ENCODE measurements at places on chromosomes 13 and 19.
A peak's percentile ranks its signal among the peaks of the same experiment; 100 is the strongest.

- DNase-seq: no peak
Observed at GRCh38 chr13:52449331-52450011, 963 bp downstream of the VPS36 start.

DNA sequence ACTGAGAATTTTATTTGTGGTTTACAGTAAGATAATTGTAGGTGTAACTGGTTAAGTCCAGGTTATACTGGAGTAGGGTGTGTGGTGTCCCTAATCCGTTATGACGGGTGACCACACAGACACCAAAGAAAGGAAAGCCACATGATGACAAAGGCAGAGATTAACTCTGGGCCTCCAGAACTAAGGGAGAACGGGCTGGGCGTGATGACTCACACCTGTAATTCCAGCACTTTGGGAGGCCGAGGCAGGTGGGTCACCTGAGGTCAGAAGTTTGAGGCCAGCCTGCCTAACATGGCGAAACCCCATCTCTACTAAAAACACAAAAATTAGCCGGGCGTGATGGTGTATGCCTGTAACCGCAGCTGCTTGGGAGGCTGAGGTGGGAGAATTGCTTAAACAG is 10.2 kb upstream of the FUT2 start:
- no peak for DNase-seq

DNA sequence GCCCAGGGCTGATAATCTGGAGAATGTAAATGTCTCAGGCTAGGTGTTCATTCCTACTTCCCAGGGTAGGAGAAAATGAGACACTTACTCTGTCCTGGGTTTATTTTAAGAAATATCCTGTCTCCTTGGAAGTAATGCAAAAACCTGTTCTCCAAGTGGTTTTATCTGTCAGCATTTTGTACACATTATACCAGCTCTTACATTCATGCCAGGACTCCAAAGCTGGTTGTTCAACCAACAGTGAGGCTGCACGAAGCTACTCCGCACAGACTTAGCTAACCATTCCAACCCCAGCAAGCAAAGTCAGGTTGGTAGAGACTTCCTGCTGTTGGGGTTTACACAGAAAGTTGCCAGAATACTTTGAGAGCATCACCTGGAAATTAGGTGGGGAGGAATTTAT is 55.6 kb downstream of the SLC7A1 start:
- no peak for DNase-seq

- no peak for DNase-seq
Observed at GRCh38 chr19:18284712-18285360, 3.4 kb upstream of the JUND start.

- DNase-seq: no peak
Observed at GRCh38 chr19:39506944-39507714, 7.8 kb upstream of the SELENOV start.

- no peak for DNase-seq
Observed at GRCh38 chr19:15231271-15231670, 977 bp downstream of the EPHX3 start.

GRCh38 chr13:50080203-50080910 is 65.1 kb downstream of the KCNRG start:
- DNase-seq: no peak

GRCh38 chr13:107563099-107563925 is 652.0 kb downstream of the LIG4 start:
- DNase-seq: no peak

GRCh38 chr19:24059563-24060295 is 27.3 kb upstream of the ZNF254 start:
- no peak for DNase-seq

DNA sequence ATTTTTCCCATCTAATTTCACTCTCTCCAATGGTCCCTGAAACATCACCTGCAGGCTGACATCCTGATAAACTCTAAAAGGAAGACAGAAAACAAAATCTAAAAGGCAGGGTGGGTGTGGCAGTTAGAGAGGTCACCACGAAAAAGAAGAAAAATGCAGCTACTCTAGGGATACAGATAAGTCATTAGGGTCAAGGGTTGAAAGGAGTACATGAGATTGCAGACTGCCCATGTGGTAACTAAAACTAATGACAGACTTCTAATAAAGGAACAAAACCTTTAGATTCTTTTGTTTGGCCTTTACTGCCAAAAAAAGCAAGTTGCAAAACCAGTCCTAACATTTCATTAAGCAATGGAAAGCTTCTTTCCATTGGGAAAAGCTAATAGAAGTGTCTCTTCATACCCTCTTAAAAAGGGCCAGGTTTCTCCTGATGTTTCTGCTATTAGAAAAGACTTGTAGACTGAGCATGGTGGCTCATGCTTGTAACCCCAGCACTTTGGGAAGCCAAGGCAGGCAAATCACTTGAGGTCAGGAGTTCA is 31.0 kb downstream of the THSD1 start:
- DNase-seq: no peak

GRCh38 chr19:11196406-11197287 is 698 bp downstream of the KANK2 start:
- DNase-seq: no peak

- no peak for DNase-seq
Observed at GRCh38 chr19:1685046-1685445, 32.6 kb upstream of the TCF3 start.

DNA sequence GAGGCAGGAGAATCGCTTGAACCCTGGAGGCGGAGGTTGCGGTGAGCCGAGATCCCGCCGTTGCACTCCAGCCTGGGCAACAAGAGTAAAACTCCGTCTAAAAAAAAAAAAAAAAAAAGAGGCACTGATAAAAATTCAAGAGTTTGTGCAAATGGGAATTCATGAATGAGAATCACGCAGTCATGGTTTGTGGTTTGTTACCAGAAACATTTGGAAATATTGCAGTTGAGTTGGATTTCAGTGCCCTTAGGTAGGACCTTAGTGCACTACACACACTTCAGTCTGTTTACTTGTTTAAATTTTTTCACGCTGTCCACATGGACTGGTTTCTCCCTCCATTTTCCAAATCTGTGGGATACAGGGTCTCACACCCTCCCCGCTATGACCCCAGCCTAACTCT is 28.4 kb downstream of the ZNF844 start:
- DNase-seq: no peak

DNA sequence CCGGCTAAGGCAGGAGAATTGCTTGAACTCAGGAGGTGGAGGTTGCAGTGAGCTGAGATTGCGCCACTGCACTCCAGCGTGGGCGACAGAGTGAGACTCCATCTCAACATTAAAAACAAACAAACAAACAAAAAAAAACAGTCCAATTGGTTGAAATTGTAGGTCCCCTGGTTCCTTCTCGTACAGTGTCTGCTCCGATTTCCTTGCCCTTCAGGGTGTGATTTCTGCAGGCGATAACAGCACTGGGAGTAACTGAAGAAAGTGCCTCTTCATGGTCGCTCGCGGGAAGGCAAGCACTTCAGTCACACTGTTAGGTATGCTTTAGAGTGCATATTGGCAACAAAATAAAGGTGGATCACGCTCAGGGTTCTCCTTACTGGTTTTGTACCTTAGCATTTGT is 39.7 kb downstream of the TPT1 start:
- DNase-seq: no peak

DNA sequence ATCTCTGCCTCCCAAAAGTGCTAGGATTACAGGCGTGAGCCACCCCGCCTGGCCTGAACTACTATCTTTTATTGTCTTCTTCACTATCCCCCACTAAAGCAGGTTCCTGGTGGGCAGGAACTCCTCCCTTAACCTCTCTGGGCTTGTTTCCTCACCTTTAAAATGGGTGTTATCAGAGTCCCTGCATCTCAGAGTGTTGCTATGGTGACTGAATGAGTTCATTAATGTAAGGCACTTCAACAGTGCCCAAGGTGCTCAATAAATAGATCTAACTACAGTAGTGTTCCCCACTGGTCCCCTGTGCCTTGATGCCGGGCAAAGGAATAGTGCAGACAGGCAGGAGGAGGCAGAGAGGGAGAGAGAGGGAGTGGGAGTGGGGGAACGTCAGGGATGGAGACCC is 20.5 kb downstream of the CCDC97 start:
- DNase-seq: no peak

- DNase-seq: no peak
Observed at GRCh38 chr13:25490236-25490635, 118.5 kb downstream of the ATP8A2 start.

DNA sequence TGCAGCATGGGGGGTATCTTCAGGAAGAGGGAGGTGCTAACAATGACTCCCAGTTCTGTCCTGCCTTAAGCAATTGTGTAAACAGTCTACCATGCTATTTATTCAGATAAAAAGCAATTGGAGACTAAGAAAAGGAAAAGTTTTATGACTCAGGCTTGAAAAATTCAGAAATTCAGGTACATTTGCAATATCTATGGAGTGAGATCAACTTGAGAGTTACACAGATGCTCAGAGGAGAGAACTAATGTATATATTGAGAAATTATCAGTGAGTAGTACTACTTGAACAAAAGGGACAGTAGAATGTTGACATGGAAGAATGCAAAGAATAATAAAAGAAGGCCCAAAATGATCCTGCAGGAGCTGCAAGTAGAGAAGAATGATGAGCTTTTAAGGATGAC is 277.6 kb upstream of the DACH1 start:
- DNase-seq: no peak

DNA sequence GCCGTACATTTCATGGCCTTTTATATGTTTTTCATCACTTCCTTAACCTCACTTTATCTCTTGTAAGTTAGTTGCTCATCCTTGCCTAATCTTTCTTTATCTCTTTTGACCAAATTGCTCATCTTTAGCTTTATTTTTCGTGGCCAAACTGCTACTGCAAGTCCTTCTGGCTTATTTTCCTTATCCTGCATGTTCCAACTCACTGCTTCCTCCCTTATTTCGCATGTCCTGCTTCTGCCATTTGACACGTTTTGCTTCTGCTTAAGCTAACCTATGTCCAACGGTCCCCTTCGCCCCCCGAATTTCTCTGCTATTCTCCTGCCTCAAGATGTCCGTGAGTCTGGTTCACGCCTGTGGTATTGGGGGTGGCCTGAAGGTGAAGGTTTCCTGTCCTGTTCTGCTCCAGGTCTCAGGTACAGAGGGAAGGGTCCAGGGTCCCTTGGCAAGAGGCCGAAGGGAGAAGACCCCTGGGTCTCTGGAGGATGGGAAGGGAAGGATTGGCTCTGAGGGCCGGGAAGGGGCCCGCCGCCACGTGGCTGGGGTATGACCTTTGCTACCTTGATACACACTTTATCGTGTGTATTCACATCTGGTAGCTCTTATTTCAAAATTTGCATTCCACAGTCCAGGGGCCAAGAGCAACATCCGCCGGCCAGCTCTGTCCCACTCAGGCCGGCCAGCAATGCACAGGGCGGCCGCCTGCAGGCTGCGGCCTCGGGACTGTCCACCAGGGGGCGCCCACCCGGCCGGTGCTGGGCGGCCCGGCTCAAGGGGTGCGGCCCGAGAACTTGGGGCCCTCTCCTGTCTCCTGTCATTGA is 2.9 kb upstream of the C19orf85 start:
- DNase-seq: peak; percentile 23

DNA sequence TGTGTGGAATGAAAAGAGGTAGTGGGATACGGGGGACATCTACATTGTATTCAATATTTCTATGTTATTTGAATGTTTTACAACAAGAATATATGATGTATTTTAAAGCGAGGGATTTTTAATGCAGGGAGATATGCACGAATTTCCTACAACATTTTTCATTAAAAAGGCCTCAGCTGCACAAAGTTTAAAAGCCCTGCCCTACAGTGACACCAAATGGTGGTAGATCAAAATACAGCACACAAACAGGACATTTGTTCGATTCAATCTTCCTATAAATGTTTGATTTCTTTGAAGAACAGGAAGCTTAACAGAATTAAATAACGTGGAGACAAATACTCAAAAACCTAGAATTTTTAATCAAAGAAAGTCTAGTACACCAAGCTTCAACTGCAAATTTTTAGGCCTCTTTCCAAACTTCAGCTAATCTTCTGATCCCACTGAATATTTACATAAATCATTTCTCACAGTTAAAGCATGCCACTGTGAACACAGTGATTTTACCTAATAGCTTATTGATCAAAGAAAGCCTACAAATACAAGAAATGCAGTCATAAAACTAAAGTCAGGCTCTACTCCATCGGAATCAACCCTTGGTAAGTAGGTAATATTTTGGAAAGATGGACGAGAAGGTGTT is 257.2 kb downstream of the DIAPH3 start:
- DNase-seq: no peak

GRCh38 chr19:18401580-18402112 is 4.2 kb upstream of the LRRC25 start:
- no peak for DNase-seq

- no peak for DNase-seq
Observed at GRCh38 chr13:97385854-97386253, 48.1 kb upstream of the RAP2A start.

- no peak for DNase-seq
Observed at GRCh38 chr13:105587786-105588185, 947.7 kb downstream of the EFNB2 start.

DNA sequence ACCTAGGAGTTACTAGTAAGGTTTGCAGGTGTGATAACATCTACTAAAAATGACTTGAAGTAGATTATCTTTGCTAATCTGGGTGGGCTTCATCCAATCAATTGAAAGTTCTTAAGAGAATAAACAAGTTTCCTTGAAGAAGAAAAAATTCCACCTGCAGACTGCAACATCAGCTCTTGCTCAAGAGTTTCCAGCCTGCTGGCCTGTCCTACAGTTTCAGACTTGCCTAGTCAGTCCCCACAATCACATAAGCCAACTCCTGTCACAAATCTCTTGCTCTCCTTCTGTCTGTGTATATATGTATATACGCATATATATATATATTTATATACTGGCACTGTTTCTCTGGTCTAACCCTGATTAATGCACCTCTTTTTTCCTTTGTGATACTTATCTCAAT is 67.3 kb upstream of the ITM2B start:
- DNase-seq: no peak

DNA sequence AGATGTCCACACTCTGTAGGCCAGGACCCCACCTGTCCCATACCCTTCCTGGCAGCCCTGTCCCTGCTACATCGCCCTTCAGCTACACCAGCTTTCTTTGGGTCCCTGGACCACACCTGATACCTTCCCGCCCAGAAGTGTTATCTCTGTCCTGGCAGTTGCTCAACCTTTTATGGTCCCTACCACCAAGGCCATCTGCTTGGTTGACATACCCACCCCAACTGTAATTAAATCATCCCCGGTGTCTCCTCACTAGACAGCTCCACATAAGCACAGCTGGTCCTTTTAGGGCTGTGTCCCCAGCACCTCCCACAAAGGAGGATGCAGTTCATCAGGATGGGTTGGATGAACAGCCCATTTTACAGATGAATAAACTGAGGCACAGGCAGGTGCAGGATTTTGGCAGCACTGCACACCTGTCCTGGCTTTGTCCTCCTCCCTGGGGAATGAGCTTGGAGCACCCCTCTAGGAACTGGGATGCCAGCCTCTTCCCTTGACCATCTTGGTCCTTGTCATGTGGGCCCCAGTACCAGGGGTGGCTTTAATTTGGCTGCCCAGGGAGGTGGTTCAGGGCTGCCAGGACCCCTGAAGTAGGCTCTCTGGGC is 12.9 kb downstream of the NACC1 start:
- DNase-seq: no peak
